AG10803 (cell line): ENCODE measurements at places on chromosomes 3 and 15.

DNA sequence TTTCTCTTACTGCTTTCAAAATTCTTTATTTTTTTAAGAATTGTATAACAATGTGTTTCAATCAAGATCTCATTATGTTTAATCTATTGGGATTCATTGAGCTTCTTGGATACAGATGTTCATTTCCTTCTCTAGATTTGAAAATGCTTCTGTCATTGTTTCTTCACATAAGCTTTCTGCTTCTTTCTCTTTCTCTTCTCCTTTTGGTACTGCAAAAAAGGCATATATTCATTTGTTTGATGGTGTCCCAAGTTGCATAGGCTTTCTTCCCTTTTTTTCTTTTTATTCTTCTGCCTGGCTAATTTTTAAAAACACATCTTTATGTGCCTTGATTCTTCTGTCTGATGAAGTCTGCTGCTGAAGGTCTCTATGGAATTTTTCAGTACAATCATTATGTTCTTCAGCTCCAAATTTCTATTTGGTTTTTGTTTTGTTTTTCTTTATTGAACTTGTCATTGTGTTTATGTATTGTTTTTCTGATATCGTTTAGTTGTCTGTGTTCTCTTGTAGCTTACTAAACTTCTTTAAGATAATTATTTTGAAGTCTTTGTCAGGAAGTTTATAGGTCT, 88.9 kb downstream of the DTWD1 start:
- no peak for DNase-seq

DNA sequence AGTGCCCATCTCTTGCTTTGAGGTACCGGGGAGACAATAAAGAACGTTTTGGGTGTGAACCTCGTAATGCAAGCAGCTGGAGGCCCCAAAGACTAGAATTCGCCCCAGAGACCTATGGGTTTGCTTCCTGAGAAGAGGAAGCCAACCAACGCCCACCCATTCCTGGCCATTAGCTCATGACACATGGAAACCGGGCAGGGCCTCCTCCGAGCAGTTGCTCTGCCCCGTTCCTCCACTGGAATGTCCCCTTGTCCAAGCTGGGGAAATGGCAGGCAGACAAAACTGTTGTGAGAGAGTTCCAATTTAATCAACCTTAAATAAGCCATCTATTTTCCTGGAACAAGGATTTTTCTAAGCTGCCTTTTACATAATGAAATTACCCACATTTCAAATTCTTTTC, 250.9 kb upstream of the IGF1R start:
- no peak for DNase-seq

GRCh38 chr3:38203690-38204089, 38.4 kb downstream of the OXSR1 start:
- DNase-seq = no peak

GRCh38 chr3:144497452-144497851, 525.8 kb downstream of the DIPK2A start:
- DNase-seq = no peak

- peak; percentile 94 for DNase-seq
These were observed 63.8 kb downstream of the GTPBP8 start for GRCh38 chr3:113054552-113054951.

DNA sequence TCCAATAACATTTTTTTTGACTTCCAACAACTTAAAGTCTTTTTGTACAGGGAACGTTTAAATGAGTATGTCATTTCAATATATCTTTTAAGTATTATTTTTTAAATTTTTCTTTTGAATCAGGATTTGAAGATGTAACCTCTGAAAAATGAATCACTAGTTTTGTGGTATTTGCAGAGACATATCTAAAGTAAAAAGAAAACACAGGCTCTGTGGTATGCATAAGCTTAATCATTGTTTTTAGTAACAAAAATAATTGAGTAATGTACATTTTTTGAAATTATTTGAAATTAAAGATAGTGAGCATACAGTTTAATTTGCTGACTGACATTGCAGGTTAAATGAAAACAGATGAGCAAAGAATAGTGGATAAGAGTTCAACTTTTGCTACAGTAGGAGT, 531.3 kb downstream of the ROBO1 start:
- DNase-seq = no peak

DNA sequence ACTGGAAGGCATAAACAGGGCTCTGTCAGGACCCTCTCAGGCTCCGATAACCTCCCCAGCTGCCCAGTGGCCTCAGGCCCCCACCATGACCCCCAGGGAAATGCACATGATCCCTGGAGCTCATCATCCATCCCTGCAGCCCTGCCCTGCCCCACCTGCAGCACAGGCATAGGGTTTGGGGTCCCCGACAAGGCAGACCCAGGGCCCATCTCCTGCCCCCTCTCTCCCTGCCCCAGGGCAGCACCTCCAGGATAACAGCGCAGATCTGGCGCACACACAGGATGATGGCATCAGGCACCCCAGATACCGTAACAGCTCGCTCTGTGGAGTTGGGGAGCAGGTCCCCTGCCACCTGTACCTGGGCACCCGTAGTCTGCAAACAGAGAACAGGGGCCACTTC, 4.5 kb downstream of the GPR62 start:
- DNase-seq = no peak

GRCh38 chr15:101254157-101255050, 2.6 kb upstream of the CHSY1 start:
- DNase-seq = no peak

GRCh38 chr3:12579905-12580304, 23.0 kb downstream of the MKRN2 start:
- DNase-seq = peak; percentile 40

- DNase-seq = no peak
These were observed 63.6 kb downstream of the CCNL1 start for GRCh38 chr3:157096328-157096727.

DNA sequence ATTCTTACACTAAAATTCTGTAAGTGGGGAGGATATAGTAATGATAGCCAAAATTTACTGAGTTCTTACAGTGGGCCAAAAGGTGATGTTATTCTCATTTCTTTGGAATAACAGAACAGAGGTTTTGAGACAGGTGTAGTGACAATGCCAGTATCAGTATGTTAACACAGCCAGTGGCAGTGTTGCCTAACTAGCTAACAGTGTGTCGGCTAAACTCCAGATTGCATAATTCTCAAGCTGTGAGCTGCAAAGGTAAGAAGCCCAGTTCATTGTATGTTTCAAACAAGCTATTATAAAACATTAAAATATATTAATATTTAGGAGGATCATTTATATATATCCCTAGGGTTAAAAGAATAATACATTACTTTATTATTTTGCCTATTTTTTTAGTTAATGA, 920 bp downstream of the SLC15A2 start:
- no peak for DNase-seq

GRCh38 chr15:101055411-101055810, 136.3 kb downstream of the LRRK1 start:
- no peak for DNase-seq

- DNase-seq = no peak
These were observed 37.6 kb downstream of the SCN5A start for GRCh38 chr3:38611866-38612265.

DNA sequence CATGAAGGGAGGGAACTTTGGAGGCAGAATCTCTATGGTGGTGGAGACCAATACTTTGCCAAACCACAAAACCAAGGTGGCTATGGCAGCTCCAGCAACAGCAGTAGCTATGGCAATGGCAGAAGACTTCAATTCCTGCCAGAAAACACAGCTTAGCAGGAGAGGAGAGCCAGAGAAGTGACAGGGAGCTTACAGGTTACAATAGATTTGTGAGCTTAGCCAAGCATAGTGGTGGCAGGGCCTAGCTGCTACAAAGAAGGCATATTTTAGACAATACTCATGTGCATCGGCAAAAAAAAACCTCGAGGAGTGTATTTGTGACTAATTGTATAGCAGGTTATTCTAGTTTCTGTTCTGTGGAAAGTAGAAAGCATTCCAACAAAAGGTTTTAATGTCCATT, 6.4 kb upstream of the CSTA start:
- no peak for DNase-seq

- no peak for DNase-seq
These were observed 5.6 kb downstream of the ACAD9 start for GRCh38 chr3:128884992-128885391.

DNA sequence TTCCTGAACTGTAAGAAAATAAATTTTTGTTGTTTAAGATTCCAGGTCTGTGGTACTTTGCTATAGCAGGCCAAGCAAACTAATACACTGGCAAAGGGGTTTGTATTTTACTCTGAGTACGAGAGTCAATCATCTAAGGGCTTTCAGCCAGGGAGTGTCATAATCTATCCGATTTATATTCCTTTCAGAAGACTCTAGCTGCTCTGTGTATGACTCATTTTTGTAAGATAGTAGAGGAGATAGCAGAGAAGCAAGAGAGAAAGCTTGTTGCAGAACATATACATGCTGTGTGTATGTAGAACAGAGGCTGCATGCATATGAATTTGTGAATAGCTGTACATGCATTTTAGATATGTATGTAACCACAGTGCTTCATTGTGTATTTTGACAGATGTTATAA, 577.9 kb upstream of the EPHA6 start:
- DNase-seq = no peak

DNA sequence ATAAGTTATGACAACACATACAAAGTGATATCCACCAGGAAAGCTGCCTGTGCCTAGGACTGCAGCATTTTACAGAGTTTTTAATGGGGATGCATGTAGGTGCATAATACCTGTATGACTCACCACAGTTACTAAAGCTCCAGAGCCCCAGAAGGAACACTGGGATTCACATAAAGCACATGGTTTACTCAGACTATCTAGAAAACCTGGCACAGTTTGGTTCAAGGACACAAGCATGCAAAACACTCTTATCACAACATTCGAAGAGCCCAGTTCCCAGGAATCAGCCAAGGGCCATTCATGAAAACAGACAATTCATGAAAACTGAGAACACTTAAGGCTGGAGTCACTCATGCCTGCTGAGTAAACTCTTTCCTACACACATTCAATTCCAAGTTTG, 261.0 kb downstream of the PYDC2 start:
- no peak for DNase-seq

DNA sequence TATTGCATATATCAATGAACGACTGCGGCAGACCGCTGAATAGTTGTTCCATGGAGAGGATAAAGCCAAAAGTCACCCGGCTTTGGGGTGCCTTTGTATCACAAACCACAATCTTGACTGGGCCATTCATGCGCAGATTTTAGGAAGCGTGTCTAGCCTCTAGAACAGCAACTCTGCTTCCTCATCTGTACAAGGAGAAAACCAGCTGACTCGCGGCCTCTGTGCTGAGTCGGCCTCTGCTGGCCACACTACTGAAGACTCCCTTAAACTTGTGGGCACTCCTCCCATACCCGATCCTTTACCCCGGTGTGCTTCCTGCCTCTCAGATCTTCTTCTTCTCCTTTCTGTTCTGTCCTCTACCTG, 872 bp downstream of the DLEC1 start:
- DNase-seq = peak; percentile 44

DNA sequence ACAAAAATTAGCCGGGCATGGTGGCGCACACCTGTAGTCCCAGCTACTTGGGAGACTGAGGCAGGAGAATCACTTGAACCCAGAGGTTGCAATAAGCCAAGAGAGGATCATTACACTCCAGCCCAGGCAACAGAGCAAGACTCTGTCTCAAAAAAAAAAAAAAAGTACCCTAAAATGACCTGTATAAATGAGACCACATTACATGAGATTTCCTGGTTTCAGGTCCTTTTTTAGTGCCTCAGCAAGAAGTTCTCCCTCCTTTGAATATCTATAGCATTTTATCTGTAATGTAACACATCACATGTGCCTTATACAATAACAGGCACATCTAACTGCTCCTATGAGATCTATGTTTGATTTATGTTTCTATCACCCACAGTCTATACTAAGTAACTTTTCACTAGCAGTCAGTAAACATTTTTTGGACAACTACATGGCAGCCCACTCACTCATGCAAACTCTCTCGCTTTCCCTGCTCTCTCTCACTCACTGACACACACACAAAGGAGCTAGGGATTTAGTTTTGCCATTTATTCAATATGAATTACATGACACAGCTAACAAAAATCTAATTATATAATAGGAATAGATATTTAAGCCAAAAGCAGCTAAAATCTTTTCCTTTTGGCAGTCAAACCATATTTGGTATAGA, 34.1 kb downstream of the ADAM10 start:
- DNase-seq = no peak

GRCh38 chr15:97953254-97953653, 7.2 kb upstream of the ARRDC4 start:
- no peak for DNase-seq

DNA sequence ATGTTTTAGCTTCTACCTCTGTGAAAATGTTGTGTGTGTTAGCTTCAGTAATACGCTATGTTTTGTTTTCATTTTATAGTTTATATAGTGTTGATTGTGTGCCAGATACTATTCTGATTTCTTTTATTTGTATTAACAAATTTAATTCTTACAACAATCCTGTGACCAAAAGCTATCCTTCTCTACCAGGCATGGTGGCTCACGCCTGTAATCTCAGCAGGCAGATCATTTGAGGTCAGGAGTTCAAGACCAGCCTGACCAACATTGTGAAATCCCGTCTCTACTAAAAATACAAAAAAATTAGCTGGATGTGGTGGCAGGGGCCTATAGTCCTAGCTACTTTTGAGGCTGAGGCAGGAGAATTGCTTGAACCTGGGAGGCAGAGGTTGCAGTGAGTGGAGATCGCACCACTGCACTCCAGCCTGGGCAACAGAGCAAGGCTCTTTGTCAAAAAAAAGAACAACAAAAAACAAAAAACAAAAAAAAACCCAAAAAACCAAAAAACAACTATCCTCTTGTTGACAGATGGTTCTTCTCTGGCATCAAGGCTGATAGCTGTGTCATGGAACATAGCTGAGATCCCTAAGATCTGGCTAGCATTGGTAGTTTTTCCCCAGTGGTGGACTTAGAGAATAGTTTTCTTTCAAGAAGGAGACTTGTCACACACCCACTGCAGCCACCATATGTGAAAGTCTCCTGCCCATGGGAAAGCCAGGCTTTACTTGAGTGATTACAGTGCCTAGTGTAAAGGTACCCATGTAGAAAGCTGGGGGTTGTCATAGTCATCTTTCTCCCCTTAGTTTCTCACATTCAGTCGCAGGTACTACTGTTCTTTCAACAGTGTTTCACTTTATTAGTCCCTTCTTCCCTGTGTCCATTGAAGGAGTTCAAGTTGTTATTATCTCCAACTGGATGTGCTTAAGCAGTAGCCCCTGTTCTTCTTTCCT, 116.5 kb downstream of the UBE2E2 start:
- no peak for DNase-seq

- no peak for DNase-seq
These were observed 13.3 kb upstream of the SH3BP5 start for GRCh38 chr3:15345608-15346137.

GRCh38 chr3:151871639-151872468, 1.6 kb upstream of the SUCNR1 start:
- no peak for DNase-seq

DNA sequence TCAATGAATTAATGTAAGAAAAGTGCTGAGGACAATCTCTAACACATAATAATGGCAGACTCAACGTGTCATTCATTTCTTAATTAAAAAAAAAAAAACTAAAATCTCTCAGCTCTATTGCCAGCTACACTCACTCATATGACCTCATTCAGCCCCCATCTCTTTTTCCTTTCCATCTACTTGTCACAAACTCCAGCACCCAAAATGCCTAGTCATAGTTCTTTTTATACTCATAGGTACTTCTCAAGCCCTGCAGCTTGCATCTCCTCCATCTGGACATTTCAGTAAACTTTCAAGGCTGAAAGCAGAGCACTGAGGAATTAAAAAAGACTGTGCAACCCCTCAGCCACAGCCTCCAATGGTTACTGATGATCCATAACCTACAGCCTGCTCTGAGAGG, 109.8 kb downstream of the PLCH1 start:
- DNase-seq = no peak

- DNase-seq = peak; percentile 72
These were observed 236.1 kb downstream of the RORA start for GRCh38 chr15:60993008-60993407.
